ENCODE measurements at places on chromosomes 4 and X.

DNA sequence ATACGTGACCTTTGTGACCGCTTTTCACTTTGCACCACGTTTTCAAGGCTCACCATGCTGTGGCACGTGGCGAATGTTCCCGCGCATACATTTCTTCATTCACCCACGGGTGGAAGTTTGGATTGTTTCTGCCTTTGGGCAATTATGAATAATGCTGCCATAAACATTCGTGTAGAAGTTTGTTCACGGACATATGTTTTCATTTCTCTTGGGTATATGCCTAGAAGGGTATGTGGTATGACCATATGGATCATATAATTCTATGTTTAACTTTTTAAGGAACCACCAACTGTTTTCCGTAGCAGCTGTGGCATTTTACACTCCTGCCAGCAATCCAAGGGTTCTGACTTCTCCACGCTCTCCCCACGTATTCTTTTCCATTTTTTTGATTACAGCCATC, 60.9 kb upstream of the MXD4 start:
- DNase-seq = peak; percentile 81

DNA sequence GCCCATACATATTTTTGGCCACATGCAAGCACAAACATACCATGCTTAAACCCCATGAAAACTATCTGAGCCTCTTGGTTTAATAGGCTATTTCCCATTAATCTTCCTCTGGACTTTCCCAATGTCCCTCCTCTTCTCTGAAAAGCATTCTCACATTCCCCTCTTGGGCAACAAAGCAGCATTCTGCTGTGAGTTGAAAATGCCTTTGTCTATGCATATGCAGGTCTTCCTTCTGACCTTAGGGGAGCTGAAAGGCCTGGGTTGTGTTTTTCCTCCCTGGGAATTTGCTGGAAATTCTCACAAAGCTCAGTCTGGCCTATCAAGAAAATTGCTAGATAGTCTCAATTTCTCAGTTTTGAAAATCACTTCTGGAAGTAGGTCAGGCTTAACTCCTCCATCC, 4.2 kb downstream of the VSIG4 start:
- DNase-seq = no peak

- DNase-seq = peak; percentile 74
These were observed 119.7 kb downstream of the NFKB1 start for GRCh38 chr4:102620697-102621497.

- no peak for DNase-seq
These were observed 85.5 kb upstream of the TET2 start for GRCh38 chr4:105061136-105061696.

GRCh38 chr4:76084542-76084941, 10.0 kb downstream of the ART3 start:
- DNase-seq = no peak

GRCh38 chr4:86294883-86295282, 65.0 kb downstream of the MAPK10 start:
- no peak for DNase-seq

DNA sequence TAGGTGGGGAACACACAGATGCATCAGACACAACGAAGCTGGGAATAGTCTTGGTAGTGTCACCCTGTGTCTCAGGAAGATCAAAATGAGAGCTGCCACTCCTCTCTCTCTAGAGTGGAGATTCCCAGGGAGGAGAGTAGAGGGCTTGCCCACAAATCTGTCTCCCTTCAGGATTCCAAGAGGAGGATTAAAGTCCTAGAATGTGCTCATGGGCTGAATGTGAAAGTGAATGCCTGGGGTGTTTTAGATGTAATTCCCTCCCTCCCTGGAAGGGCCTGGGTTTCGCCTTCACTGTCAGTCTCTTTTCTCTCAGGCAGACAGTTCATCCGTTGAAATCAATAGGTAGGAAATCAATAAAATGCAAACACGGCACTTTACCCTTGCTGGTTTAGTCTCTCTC, 282.6 kb upstream of the PPARGC1A start:
- DNase-seq = no peak

GRCh38 chrX:103405009-103405333, 28.6 kb downstream of the BEX3 start:
- no peak for DNase-seq

DNA sequence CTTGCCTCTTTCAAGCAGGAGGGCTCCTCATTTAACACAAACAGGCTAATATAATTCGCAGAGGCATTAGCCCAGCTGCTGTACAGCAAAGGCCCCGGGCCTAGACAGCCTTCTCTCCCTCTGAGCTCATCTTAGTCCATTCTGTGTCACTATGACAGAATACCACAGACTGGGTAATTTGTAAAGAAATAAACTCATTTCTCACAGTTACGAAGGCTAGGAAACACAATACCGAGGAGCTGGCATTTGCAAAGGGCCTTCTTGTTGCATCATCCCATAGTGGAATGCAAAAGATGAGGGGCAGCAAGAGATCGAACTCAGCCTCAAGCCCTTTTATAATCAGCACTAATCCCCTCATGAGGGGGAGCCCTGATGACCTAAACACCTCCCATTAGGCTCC, 48.5 kb downstream of the TSPAN5 start:
- DNase-seq = peak; percentile 72

DNA sequence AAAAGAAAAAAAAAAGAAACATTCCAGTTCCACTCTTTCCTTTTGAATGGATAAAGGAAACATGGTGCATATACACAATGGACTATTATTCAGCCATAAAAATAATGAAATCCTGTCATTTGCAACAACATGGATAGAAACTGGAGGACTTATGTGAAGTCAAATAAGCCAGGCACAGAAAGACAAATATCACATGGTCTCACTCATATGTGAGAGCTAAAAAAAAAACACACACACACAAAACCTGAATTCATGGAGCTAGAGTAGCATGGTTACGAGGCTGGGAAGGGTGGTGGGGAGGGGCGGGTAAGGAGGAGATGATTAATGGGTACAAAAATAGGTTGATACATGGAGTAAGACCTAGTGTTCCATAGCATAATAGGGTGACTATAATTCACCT, 22.4 kb upstream of the SH3KBP1 start:
- DNase-seq = no peak

All from adipocyte (in vitro differentiated cells).